Stimulated activated naive CD8-positive, alpha-beta T cell treated with anti-CD3 and anti-CD28 coated beads, Interleukin-15, Interleukin-2, amounts not matched to agents 100 U/mL and 50 U/mL, for 24 hours (primary cell): ENCODE measurements at places on chromosomes 12 and 14.

DNA sequence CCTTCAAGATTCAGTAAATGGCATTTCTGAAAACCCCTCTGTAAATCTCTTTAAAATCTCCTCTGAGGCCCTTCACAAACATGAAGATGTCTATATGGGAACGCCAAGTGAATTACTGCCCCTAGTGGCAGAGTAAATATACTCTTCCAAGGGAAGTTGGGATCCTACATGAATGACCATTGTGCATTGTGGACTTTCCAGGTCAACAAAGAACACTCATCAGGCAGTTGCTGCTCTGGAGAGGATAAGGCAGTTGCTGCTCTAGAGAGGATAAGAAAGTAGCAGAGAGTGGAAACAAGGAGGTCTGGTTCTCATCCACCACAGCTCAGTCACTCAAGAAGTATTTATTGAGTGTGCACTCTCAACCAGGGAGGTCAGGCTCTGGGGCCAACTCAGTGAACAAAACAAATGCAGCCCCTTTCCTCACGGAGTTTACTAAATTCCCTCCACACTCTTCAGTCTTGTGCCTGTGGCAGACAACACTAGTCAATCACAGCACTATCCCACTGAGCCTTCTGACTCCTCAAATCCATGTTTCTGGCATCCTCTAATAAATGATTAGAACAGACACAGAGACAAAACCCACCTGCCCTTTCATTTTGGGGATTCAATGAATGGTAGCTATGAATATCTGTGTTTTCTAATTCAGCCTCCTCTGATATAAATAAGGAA lies 52.9 kb downstream of the SVOP start:
- DNase-seq: no peak

- peak; percentile 8 for DNase-seq
Observed at GRCh38 chr12:42094277-42094676, 50.4 kb downstream of the GXYLT1 start.

- no peak for DNase-seq
Observed at GRCh38 chr12:13258197-13258596, 61.7 kb downstream of the EMP1 start.

GRCh38 chr12:30970559-30971197 lies 44.1 kb downstream of the TSPAN11 start:
- DNase-seq: no peak

DNA sequence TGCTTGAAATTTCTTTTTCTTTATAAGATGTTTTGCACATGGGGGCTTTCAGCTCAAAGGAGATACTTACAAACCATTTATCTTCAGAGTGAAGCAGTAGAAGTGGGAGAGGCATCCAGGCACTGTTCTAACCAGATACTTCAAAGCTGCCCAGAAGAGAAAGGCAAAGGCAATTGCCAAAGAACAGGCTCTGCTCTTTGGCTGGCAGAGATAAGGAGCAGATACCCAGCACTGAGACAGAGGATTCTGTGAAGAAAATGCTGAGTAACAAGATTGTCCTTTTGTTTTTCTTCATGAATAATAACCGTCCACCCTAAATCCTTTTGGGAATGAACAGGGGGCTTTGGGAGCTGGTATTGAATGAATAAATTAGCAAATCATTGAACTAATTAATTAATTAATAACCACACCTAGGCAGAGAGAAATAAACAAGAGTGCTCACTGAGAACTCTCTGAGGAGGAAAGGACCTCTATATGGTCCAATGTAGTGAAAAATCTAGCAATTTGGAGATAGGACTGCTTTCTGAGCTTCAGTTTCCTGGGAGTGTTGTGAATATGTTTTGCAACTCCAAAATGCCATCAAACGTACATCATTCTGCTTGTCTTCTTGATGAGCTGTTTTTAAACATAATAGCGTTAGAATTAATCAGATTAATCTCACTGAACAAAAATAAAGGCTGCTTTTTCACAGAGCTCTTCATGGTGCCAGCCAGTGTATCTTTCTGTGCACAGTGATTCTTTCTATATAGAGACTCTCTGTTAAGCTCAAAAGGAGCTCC lies 192.8 kb upstream of the AMIGO2 start:
- no peak for DNase-seq

DNA sequence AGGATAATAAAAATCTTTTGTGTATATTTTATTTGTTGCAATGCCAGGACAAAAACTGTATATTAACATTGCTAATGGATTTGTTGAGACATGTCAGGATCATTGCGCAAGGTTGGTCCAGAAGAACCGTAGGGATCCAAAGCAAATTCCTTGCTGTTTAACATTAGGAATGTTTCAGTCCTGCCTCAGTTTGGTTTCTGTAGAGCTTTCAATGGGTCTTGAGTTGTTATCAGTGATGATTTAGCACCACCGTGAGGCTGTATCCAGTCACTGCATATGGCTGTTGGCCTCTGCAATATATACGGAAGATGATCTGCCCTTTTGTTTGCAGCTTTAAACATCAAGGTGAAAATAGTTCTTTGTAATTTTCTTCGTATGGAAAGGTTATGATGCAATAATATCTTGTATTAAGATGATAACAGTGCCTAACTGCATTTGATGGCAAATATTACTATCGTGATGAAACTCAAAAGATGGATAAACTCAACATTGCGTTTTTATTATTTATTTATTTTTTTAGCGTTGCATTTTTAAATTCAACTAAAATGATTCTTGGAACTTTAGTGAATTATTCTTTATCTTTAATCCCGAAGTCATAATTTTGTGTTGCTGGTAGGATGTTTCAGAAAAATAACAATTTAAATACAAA lies 231.2 kb downstream of the AKAP6 start:
- DNase-seq: peak; percentile 14

GRCh38 chr14:60736494-60736893 lies 1.9 kb downstream of the MNAT1 start:
- DNase-seq: no peak

GRCh38 chr12:29971446-29971845 lies 187.7 kb upstream of the TMTC1 start:
- no peak for DNase-seq

DNA sequence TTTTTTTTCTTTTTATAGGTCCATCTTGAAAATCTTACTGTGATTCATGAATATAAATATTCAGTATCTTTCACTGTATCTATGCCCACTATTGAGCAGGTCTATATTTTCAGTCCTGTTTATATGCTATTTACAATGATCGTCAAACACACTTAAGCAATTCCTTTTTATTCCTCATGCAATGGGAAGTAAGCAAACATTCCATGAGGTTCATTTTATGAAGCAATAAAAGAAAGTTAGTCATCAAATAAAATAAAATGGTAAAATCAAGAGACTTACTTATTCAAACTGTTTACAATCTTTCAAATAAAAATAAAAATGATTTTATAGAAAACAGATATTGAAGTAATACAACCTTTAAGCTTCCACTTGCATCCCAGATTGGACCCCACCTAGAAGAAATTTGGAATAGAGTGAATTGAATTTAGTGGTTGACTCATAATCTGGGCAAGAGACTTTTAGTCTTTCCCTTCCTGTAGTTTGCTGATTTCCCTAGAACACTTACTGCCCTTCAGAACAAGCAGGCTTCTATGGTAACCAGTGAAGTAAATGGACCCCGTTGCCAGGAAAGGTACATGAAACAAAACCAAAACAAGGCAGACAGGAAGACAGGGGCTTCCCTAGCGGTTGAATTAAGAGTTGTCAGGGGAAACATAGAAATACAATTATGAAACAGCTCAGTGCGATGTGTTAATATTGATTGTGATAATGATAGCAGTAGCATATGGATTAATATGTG lies 241.0 kb upstream of the ATP2B1 start:
- DNase-seq: peak; percentile 36

GRCh38 chr12:108459149-108459548 lies 55.9 kb upstream of the FICD start:
- no peak for DNase-seq

- DNase-seq: peak; percentile 76
Observed at GRCh38 chr12:124898200-124898922, 16.1 kb downstream of the UBC start.

DNA sequence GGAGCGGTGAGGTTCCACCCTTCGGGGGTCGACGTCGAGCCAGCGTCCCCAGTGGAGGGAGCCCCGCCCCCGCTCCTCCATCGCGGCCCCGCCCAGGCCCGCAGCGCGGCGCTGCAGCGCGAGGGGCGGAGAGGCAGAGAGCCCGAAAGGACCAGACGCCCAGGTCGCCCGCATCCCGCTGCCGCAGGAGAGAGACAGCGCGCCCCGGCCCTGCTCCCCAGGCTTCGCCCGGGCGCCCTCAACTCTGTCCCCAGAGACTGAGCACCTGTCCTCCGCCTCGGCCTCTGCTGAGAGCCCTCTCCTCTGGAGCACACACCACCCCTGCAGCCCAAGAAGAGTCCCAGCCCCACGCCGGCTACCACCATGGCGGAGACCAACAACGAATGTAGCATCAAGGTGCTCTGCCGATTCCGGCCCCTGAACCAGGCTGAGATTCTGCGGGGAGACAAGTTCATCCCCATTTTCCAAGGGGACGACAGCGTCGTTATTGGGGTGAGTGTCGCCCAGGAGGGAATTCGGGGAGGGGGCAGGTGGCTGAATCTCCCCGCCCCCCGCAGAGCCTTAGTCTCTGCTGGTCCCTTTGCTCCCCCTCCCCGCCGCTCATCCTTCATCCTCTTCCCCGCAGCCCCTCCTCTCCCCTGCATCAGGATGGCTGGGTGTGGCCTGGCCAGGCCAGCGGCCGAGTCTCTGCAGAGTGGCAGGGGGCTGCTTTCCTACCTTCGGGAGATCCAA lies at the start of gene KIF5A:
Gene KIF5A, plus strand, starts transcription at position 136 of the 732 bp plus-strand sequence. Its CDS starts 228 bp downstream, at position 364.
- DNase-seq: peak; percentile 78

GRCh38 chr12:110281549-110282299 lies 677 bp downstream of the ATP2A2 start:
- peak; percentile 66 for DNase-seq
